OCI-M1 (cell line): ENCODE measurements at places on chromosomes 2 and 18.

DNA sequence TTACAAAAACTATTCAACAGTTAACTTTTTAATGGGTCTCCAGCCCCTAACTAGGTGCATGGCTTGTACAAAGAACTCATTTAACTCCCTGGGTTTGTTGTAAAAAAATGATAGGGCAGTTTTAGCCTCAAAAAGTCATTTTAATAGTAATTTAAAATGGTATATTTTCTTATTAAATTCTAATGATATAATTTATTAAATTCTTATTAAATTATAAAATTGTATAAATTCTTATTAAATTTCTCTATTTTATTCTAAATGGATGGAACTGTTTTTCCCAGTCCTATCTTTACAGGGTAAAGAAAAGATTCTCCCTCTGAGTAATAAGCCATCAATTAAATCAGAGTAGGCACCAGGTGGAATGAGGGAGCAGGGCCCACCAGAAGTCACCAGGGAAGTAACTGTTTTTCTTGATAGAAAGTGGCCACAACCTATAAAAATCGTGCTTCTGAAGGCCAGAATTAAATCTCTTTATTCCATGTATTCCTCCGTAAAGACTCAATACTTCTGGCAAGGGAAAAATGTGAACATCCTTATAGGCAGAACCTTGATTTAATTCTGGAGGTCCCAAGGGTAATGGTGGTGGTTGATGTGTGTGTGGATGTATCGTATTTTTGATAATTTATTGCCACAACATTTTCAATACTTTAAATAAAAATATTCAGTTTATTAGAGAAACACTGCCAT, 814 bp downstream of the FKBP7 start:
- DNase-seq = no peak

GRCh38 chr2:11778923-11779757, 32.7 kb downstream of the LPIN1 start:
- peak; percentile 88 for DNase-seq

DNA sequence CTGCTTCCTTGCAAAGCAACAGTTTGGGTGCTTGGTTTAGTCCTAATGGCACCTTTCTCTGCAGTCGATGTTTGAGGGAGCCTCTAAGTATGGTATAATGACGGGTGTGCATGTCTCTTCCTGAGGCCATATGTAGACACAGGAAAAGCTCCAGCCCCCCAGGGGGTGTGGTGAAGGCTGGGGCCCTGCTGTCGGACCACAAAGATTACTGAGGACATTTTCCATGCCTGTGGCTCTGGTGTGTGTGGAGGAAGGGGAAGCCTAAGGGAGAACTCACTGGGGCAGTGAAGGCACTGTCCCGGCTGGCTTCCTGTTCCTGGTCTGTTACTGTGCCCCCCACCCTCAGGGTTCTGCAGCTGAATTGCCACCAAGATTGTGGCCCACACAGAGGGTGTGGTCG, 187.1 kb downstream of the FHOD3 start:
- no peak for DNase-seq

GRCh38 chr18:52907543-52908308, 567.7 kb downstream of the DCC start:
- no peak for DNase-seq

- DNase-seq = no peak
Observed at GRCh38 chr2:3585261-3586109, 9.4 kb upstream of the COLEC11 start.

DNA sequence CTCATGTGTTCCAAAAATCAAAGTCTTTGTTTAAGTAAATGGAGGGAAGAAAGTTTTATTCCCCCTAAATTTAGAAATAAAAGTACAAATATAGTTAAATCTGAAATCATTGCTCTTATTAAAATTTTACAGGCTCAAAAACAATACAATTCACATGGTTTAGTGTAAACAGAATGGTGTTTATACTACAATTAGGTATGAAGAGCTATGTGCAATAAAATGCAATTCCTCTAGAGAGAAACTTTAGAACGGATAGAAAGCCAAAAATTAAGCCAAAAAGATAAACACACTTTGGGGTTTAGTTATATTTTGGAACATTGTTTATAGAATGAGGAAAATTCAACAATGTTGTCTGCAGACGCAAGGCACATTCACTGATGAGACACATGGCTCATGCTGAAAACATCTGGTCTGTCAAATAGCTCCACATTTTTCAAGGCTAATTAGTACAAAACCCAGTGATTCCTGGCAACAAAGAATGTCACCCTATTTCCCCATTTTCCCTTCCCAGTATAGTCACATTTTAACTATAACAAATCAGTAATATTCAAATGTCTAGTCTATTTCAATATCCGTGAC, 103.3 kb downstream of the EXOC6B start:
- no peak for DNase-seq

DNA sequence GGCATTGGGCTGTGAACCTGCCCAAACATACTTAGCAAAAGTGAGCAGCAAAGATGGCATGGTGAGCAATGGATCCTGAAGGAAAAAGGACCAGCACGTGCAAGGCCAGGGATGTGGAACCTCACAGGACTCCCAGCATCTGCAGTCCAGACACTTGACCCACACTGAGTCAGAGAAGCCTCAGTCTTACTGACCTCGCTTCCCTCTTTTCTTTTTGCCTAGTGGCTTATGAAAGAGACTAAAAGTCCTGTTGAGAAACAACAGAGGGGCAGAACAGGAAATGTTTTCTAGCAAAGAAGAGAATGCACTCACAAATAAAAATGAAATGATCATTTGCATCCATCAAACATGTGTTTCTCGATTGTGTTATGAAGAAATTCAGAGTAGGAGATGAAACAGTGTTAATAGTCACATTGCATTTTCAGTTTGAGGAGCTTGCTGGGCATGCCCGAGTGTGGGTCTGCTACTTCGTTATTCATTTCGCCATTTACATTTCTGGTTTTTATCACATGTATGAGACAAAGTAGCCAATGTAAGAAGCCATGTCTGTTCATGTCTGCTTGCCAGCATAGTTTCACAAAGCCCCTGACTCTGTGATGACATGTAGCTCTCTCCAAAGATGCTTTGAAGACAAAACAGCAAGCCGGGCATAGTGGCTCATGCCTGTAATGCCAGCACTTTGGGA, 118.4 kb downstream of the INO80D start:
- no peak for DNase-seq

GRCh38 chr2:75098856-75099255, 100.5 kb downstream of the TACR1 start:
- DNase-seq = peak; percentile 43

- no peak for DNase-seq
Observed at GRCh38 chr2:95061601-95062183, 36.2 kb downstream of the MAL start.

DNA sequence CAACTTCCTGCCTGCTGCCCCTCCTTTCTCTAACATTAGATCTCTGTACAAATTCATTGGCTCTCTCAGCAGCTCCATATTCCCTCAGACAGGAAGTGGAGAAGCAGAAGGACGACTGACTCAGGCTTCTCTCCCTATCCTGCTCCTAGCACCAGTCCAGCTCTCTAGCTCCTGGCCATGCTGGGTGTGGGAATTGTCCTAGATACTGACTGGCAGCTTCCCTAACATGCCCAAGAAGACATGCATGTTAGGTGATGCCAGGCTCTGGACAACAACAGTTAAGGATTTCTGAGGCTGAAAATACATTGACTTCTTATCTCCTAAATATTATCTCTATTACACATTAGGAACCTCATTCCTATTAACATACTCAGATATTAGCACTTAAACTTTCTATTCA, 292.9 kb downstream of the IKZF2 start:
- no peak for DNase-seq

- peak; percentile 78 for DNase-seq
Observed at GRCh38 chr2:108351889-108352288, 25.9 kb upstream of the SULT1C4 start.

- no peak for DNase-seq
Observed at GRCh38 chr2:145464866-145465265, 944.9 kb upstream of the ZEB2 start.

GRCh38 chr2:236776206-236776605, 206.6 kb downstream of the ACKR3 start:
- DNase-seq = no peak

DNA sequence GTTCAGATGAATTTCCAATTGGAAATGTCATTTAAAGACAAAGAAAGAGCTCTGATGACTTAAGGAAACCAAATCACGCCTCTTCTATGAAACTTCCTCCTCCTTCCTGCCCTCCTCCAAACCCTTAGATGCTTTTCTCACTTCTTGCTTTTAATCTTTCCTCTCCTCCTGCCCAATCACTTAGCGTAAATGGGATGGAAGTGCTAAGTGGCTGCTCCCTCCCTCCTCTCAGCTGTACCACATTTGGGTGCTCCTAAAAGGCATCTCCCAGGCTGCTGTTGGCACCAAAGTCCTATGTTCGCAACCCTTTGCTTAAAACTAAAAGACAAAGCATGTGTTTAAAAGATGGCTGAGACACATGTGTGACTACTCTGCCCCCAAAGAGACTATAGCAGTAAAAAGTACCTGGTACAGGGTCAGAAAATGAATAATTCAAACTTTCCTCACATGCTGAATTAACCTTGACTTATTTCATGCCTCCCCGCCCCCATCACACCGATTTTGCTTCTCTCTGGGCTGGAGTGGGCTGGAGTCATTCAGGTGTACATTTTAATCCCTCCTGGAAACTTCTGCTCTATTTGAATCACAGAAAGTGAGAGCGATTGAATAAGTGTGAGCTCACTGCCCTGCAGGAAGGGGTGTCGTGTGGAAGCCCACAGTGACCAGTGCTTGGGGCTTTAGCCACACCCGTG, 59.2 kb upstream of the KLF7 start:
- no peak for DNase-seq

DNA sequence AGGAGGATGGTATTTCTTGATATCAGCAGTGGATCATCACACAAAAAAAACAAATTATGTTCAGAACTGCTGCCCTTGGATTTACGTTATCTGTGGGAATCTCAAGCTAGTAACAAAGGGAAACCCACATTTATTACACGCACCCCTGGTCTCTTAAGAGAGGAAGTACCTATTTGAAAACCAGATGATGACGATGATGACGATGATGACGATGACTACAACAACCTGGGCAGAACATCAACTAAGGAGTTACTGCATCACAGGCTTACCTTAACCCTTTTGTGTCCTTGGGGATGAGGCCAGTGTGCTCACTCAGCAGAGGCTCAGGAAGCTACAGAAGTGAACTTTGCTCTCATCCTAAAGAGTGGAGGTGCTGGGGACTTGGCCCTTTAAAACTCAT, 169.4 kb downstream of the FSHR start:
- no peak for DNase-seq

DNA sequence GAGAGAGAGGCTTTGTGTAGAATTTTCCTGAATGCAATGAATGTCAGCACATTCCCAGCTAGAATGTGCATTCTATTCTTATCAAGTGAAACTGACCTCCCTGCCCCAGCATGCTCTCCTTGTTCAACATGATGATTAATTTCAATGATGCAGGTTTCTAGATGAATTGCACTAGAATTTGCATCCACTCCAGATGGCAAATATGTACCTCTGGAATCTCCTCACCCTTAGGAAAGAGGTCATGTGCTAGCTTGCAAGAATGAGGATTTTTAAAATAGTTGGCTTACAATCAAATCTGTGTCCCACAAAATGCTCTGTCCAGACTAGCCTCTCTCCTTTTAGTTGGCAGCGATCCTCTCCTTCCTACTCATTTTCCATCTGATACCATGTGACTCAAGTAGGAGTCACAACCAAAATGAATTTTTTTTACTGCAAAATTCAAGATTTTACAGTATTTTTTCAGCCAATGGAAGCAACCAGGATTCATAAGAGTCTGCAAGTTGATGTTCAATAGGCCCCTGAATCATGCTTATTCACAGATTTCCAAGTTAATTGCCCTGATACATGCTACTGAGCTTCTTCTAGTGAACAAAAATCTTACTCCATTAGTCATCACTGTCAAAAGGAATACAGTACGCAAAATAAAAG, 21.0 kb upstream of the STAT4 start:
- no peak for DNase-seq

DNA sequence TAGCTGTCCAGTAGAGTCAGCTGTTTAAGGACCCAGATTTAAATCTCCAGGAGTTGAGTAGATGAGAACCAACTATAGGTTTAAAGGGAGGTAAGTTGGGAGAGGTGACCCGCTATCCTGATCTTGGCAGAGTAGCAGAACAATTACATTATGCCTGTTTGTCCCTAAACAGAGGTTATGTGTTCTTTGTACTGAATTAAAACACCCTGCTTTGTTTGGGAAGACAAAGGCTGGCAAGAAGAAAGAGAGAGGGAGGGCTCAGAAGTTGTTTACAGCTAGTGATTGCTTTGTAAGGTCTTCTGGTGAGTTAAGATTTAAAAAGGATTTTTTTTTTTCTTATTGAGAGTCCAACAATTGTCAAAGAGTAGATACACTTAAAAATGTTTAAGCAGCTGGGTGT, 37.3 kb downstream of the USP14 start:
- DNase-seq = no peak

- no peak for DNase-seq
Observed at GRCh38 chr18:78758496-78758895, 221.1 kb upstream of the SALL3 start.

GRCh38 chr2:199147216-199147615, 310.5 kb downstream of the SATB2 start:
- no peak for DNase-seq

GRCh38 chr2:30503695-30504052, 56.6 kb downstream of the LCLAT1 start:
- no peak for DNase-seq

DNA sequence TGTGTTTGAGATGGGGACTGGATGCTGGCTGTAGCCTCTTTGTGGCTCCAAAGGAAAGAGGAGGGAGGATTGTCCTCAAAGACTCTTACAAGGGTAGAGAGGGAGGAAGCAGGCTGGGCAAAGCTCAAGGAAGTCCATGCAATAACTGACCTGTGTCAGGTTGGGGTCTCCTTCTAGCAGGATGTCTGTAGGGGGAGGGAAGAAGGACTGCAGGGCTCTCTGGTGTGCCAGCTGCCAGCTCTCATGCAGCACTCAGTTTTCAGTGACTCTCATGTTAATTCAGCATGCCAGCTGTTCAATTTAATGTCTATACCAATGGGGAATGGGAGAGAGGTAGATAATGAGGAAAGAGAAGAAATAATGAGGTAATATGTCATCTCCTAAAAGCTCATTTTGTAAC, 85.3 kb upstream of the RANBP2 start:
- DNase-seq = no peak

DNA sequence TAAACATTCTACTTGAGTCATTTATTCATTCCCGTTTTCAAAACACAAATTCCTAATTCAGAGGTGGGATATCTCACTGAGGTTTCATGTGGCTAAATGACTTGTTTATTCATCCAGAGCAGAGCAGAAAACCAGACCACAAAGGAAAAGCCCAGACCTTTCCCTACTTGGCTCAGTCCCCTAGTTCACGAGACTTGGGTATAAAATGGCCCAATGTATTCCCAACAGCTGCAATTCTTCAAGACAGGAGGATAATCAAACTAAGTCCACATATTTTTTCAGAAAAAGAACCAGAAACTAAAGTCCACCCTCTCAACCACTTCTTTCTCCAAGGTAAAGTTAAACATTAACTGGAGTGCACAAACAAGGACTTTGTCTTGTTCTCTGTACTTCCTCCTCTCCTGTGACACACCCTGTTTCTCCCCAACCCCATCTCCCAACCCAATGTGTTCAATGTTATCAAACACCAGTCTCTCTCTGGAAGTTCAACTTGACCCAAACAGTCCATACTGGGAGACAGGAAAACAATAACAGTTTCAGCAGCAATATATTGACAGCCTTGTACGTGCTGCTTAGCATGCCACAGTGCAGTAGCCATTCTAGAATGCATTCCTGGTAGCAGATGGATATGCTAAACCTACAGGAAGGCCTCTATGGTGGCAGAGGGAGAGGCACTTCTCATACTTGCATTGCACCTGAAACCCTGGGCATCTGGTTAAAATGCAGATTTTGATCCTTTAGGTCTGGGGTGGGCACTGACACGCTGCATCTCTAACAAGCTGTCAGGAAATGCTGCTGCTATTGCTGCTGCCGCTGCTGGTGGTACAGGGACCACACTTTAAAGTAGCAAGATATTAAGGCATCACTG, 110.7 kb downstream of the INO80D start:
- no peak for DNase-seq
